ENCODE measurements at places on chromosomes 3 and 15.

- DNase-seq, result no peak
These were observed 33.4 kb upstream of the PLAAT1 start for GRCh38 chr3:193207290-193208273.

DNA sequence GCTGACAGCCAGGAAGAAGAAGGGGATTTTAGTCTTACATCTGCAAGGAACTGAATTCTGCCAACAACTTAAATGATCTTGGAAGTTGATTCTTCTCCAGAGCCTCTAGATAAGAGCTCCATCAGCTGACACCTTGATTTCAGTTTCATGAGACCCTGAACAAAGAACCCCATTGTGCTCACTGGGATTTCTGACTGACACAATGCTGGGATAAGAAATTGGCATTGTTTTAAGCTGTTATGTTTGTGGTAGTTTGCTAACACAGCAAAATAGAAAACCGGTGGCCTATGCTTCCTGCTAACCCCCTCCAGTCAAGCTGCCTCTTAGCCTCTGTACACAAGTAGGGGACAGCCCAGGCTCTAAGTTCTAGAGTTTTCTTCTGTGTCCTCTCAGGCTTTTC, 36.2 kb downstream of the MASP1 start:
- no peak for DNase-seq

DNA sequence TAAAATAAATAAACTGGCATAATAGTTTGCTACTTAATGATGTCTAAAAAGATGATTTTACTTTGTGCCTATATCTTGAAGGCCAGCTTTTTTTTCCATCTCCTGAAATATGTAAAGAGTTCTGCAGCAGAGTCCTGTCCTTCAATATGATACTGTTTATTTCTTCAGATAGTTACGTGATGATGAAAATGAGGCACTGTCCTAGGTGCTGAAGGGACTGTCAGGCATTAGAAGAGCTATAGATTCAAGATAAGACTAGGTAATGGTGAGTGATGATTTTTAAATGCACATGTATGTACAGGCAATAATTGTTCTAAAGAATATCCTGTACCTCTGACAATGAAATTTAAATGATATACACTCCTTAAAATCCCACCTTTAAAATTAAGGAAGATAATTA, 326.9 kb upstream of the DNAJC19 start:
- DNase-seq, result no peak

DNA sequence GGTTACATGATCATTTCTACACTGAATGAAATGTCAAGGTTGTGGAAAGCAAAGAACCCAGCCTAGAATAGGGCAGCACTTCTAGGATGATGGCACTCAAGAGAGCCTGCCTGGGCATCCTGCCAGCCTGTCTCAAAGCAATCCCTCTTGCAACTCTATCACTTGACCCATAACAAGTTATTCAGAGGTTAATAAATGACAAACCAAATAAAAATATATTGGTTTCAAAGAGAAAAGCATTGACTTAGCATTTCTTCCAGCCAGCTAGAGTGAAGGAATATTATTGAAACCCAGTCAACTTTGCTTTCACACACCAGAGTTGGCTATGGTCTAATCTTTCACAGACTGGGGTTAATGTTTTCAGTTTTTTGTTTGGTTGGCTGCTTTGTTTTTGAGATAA, 214.6 kb upstream of the UBE2E2 start:
- no peak for DNase-seq

DNA sequence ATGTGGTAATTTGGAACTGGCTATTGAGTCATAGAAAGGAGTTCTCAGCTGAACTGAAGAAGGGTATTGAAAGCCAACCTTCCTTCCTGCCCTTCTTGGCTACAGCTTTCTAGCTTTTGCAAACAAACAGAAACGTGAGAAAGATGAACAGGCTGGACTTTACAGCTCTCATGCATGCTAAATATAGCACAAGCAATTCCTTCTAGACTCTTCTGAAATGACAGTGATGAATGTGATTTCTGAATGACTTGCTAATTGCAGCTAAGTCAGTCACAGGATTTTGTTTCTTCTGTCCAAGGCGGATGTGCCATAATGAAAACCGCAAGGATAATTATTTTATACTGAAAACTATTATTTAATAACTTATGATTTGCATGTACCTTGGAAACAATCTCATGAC, 36.3 kb downstream of the BCHE start:
- no peak for DNase-seq

DNA sequence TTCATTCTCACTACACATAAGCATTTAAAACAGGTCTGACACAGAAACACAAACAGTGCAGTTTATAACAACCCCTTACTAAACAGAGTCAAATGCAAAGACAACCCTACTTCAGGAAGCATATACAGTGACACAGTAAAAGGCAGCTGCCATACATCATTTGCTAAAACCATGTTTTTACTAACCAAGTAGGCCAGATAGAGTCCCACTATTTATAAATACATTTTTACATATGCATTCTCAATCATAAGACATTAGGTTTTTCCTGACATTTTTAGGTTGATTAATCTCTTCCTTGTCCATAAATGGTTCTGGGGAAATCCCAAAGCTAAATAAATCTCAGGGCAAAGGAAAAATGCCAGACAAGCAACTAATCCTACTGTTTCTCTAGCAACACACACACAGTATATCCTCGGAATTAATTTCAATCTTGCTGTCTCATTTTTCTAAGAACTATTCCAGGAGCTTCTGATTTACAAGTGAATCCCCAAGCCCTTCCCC, 39.0 kb downstream of the CHAC1 start:
- no peak for DNase-seq

GRCh38 chr15:53522991-53523390, 236.5 kb downstream of the WDR72 start:
- DNase-seq, result no peak

DNA sequence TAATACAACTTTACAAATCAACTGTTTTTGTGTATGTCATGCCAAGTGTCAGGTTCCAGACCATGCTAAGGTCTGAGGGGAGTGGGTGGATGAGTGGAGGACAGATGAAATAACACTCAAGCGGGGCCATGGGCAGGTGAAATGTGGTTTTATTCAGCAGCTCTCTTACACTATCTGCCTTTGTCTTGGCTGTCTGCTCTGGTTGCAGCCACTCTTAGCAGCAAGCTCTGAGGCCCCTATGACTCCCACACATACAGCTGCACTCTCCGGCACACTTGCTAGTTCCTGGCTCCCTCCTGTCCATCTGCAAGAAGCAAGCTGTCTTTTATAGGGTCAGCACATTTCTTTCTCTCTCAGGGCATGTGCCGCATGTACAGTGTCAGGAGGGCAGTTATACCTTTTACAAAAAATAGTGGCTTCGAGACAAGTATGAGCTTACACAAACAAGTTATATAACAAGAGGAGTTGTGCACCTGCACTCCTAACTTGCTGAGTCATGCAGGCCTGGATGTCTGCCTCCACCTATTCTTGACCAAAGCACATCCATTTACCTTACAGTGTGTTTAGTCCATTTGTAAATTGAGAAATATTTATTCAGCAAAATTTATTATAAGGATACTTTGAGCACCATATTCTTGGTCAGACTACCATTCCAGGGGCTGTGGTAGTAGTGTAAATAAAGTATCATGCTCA, 683.7 kb upstream of the CBLB start:
- no peak for DNase-seq

DNA sequence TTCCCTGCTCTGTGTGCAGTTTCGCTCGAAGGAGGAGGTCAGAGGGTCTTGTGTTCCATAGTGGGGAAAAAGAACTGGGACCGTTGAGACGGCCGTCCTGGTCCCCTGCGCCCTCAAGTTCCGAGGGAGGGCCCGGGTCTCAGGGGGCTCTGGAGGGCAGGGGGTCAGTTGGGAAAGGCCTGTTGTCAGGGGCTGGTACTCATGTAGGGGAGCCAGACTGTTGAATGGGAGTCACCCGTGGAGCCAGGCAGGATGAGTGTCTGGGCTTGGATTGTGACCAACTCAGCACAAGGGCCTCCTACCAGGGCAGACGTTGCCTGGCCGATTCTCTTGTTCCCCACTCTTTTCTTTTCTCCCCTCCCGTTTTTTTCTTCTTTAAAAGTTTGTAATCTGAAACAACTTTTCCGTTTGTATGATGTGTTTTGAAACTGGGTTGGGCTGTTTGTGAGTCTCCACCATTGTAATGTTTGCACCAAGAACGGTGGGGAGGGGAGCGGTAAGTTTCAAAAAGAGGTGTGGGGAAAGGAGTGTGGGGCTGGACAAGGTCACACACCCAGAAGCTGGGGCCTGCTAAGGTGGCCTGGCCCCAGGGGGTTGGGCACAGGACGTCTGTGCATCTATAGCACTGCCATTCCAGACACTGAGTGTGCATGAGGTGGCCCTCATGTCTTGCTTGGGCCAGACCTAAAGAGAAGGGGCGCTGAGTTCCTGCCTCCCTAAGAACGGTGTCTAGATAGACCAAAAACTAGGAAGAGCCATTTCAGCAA, 1.1 kb downstream of the CMTM7 start:
- DNase-seq, result no peak

DNA sequence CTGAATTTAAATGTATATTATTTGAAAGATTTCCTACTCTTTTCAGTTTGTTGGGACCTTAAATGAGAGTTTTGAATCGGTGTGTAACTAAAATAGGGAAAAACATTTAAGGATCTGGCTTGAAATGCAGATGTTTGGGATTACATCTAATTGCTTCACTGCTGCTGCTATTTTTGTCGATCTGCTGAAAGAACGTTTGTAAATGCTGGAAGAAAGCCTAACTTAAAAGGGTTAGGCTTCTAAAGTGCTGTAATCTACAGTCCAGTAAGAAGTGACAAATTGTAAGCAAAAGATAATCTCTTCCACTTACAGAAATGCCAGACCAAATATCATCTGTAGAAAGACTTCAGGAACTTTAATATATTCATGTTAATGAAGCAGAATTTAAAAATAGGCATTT, 691.6 kb downstream of the ZNF385D start:
- DNase-seq, result no peak

DNA sequence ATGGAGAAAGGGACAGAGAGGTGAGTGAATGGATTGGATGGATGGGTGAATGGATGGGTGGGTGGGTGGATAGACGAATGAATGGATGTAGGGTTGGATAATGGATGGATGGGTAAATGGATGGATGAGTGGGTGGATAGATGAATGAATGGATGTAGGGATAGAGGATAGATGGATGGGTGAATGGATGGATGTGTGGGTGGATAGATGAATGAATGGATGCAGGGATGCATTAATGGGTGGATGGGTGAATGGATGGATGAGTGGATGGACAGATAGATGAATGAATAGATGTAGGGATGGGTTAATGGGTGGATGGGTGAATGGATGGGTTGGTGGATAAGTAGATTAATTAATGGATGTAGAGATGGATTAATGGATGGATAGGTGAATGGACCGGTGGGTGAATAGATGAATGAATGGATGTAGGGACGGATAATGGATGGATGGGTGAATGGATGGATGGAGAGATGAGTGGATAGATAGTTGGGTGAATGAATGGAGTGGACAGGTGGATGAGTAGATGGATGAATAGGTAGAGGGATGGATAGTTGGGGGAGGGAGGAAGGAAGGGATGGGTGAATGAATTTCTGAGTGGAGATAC, 28.6 kb downstream of the CACNA2D3 start:
- no peak for DNase-seq

- no peak for DNase-seq
These were observed 17.0 kb downstream of the TMEM62 start for GRCh38 chr15:43150191-43150929.

GRCh38 chr3:129583289-129583688, 23.2 kb downstream of the PLXND1 start:
- DNase-seq, result no peak

GRCh38 chr3:134694946-134695543, 44.2 kb upstream of the KY start:
- no peak for DNase-seq

GRCh38 chr3:25144430-25144829, 283.6 kb upstream of the RARB start:
- DNase-seq, result no peak

DNA sequence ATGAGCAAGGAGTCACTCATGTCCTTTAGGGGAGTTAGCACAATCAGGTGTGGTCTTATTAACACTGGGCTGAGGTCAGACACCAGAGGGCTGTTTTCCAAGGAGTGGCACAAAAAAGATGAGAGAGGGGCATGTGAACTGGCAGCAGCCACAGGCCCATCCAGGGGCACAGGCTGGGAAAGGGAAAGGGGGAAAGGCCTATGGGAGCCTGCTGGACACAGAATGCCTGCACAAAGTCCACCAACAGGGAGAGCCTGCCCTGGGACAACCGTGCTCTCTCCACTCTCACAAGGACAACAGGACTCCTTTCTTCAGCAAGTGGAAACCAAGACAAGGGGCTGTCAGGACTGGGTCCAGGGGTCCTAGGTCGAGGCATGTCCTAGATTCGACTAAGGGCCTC, 109.6 kb downstream of the ADCY5 start:
- DNase-seq, result no peak

DNA sequence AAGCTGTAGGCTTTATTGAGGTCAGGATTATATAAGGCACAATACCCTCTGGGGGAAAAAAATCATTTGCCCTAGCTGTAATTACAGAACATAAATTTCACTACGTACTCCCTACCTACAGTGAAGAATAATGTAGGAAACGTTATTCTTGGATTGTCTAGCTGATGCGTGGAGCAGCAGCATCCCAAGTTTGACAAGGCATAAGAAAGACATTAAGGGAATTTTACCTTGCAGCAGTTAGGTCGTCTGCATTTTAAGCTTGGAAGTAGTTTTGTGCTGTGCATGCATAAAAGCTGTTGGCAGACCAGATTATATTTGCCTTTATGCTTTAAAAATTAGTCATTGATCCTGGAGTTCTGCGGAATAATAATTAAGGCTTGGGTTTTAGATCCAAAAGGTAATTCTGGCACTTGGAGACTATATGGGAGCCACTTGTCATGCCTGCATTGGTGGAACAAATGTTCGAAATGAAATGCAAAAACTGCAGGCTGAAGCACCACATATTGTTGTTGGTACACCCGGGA, 2.2 kb downstream of the EIF4A2 start:
- DNase-seq, result no peak

DNA sequence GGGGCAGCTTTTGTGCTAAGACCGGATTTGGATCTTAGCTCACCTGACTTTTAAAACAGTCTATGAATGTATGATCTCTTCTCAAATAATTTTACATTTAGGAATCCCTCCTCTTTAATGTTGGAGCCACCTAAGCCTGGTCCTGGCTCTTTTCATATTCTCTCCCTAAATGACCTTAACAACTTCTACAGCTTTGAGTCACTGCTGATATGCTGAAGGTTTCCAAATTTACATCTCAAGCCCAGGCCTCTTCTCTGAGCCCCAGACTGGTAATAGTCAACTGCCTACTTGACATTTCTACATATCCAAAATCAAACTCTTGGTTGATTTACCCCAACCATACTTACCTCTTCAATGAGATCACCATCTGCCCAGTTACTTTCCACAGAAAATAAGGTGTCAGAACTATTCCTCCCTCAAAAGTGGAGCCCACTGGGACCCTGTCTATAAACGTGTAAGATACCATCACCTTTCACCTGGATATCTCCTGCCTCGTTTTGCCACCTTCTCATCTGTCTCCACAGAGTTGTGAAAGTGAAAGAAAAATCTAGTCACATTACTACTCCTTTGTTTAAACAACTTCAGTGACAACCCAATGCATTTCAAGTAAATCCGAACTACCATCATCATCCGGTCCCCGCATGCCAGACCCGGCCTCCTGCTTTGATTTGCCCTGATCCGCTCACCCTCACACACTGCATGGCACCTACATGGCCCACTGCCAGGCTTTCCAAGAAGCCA, 48.8 kb downstream of the UBP1 start:
- DNase-seq, result no peak

GRCh38 chr3:98329392-98330124, 24.1 kb upstream of the OR5K4 start:
- no peak for DNase-seq

- DNase-seq, result no peak
These were observed 18.4 kb upstream of the GABRA5 start for GRCh38 chr15:26848498-26848897.
